ENCODE measurements at places on chromosomes 6 and 20. TPM values are rescaled to one million over a fixed set of nuclear protein-coding genes. Genes with fewer than 3 reads are reported as not detected.

DNA sequence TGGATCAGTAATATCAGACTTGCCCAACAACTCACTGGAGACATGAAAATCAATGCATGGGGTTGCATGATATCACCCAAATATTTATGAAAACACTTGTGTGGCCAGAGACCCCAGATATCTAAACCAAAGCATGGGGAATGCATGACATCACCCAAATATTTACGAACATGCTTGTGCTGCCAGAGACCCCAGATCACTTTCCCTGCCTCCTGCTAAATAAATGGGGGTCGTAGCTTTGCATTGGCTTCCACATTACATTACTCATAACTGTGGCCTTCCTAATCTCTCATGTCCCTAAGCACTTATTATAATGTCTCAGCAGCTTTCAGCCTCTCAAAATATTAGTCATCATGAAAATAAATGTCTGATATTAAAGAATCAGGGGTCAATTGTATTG, 838.0 kb upstream of the DEFB115 start:
- no peak overlapping the region for H3K27ac ChIP-seq
- DNase-seq = no peak
- no peaks in the 10 kb centered on the region for H3K36me3 ChIP-seq
- no peaks in the 10 kb centered on the region for H3K4me1 ChIP-seq
- H3K27me3 ChIP-seq = no peaks in the 10 kb centered on the region
- H3K4me3 ChIP-seq = no peak overlapping the region

GRCh38 chr6:79632580-79632979, 1.5 kb downstream of the SH3BGRL2 start:
- H3K4me3 ChIP-seq = peak overlapping the region; percentile 60
- H3K36me3 ChIP-seq = no peaks in the 10 kb centered on the region
- no peaks in the 10 kb centered on the region for H3K27me3 ChIP-seq
- H3K4me1 ChIP-seq = no peaks in the 10 kb centered on the region

DNA sequence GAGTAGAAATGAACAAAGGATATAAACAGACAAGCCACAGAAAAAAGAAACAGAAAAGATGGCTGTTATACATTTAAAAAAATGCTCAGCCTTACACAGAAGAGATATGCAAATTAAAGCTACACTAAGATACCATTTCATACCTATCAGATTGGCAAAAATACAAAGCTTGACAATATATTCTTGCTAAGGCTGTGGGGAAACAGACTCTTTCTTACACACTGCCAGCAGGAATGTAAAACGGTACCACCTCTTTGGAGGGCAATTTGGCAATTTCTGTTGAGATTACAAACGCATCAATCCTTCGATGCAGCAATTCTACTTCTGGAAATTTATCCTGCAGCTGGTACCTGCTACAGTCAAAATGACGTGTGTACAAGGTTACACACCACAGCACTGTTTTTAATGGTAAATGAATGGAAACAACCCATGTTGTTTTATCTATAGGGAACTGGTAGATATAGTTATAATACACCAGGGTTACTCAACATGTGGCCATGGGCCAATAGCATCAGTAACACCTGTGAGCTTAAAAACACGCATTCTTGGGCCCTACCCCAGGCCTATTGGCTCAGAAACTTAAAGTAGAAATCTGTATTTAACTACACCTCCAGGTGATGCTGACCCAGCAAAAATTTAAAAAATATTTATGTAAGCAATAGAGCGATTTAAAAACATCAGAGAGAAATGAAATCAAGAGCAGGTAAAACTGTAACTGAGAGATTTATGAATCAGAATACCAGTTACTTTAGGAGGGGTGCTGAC, 53.3 kb downstream of the TRAM2 start:
- H3K4me3 ChIP-seq = no peak overlapping the region
- peak overlapping the region; percentile 40 for H3K27ac ChIP-seq
- no peak for DNase-seq
- no peaks in the 10 kb centered on the region for H3K36me3 ChIP-seq
- no peaks in the 10 kb centered on the region for H3K27me3 ChIP-seq

GRCh38 chr6:111090766-111091165, 3.5 kb downstream of the SLC16A10 start:
- no peak overlapping the region for H3K27ac ChIP-seq
- peaks cover 2% of the 10 kb centered on the region for H3K4me1 ChIP-seq
- DNase-seq = no peak

DNA sequence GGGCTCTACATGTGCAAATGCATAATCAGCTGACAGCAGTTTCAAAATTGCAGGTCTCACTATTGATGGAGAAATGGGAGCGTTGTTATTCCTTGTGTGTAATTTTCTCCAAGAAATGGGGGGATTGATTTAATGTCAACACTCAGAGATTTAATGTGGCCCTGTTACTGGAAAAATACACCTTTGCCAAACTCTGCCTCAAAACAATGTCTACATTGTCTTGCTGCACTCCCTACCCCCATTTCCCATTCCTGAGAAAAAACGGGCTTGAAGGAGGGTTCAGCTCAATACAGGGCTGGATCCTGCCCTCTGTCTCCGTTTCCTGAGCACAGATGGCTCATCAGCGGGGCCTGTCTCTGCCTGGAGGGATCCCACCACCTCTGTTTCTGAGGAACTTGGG, 18.4 kb downstream of the EDN3 start:
- DNase-seq = no peak
- no peaks in the 10 kb centered on the region for H3K36me3 ChIP-seq
- peak overlapping the region; percentile 61 for H3K27ac ChIP-seq
- H3K4me1 ChIP-seq = no peaks in the 10 kb centered on the region

GRCh38 chr6:148250975-148251685, 91.5 kb upstream of the SASH1 start:
- DNase-seq = no peak
- no peak overlapping the region for H3K27ac ChIP-seq
- H3K27me3 ChIP-seq = no peaks in the 10 kb centered on the region
- H3K4me3 ChIP-seq = no peak overlapping the region

DNA sequence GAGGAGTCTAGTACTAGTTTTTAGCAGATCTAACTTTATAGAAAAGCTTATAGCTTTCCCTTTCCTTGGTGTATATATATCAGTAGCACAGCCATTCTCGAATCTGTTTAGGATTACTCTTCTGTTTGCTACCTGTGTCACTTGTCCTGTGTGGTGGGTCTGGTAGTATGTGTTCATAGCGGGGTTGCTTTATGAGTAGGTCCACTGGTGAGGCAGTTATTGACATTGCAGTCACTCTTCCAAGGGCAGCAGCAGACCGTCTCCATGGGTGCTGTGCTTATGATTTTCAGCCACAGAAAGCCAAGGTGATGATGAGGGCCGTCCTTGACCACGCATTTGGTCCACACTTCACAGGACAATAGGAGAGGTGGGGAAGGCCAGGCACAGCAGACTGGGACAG, 171.5 kb downstream of the CDKAL1 start:
- no peaks in the 10 kb centered on the region for H3K27me3 ChIP-seq
- H3K36me3 ChIP-seq = no peaks in the 10 kb centered on the region
- H3K27ac ChIP-seq = no peak overlapping the region
- no peak for DNase-seq
- H3K4me3 ChIP-seq = no peak overlapping the region
- H3K4me1 ChIP-seq = no peaks in the 10 kb centered on the region

GRCh38 chr6:30855429-30856075, 28.8 kb upstream of the DDR1 start:
- no peak overlapping the region for H3K4me3 ChIP-seq
- H3K27me3 ChIP-seq = no peaks in the 10 kb centered on the region
- no peak overlapping the region for H3K27ac ChIP-seq
- no peak for DNase-seq
- H3K4me1 ChIP-seq = no peaks in the 10 kb centered on the region

GRCh38 chr6:84739866-84740208, 24.6 kb downstream of the TBX18 start:
- no peaks in the 10 kb centered on the region for H3K4me1 ChIP-seq
- no peaks in the 10 kb centered on the region for H3K36me3 ChIP-seq
- DNase-seq = no peak
- no peaks in the 10 kb centered on the region for H3K27me3 ChIP-seq

DNA sequence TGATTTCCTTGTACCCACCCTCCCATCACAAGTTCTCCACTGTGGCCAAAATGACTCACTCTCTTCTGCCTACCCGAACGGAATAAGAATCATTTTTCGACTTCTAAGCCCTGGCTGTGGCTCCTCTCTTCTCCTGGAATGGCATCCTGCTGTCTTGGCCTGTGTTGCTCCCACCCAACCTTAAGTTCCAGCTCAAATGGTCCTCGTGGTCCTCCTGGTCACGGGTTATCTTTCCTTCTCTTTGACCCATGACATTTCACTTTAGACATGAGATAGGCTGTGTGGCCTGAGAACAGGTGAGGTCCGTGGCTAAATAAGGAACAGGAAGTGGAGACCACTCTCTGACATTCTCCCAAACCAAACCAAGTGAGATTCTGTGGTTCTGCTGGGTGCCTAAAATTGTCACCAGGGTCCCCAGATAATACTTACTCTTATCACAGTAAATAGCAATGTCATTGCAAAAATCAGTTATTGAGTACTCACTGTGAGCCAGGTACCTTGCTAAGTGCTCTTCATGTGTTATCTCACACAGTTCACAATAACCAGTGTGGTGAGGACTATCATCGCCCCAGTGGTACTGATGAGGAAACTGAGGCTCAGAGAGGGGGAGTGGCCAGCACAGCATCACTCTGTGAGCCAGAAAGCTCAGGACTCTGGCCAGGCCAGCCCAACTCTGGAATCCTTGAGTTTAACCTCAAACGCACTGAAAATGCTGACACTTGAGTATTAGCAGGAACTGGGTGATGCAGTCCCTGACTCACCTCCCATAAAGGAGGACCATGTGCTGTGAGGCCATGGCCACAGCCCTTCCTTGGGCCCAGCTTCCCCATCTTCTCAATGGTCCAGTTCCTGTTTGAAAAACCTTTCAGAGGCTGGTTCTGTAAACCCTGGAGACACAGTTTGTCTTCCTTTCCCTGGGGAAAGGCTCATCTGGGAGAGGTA, 74.8 kb upstream of the SIRPA start:
- peaks cover 18% of the 10 kb centered on the region for H3K4me1 ChIP-seq
- H3K36me3 ChIP-seq = no peaks in the 10 kb centered on the region
- H3K4me3 ChIP-seq = no peak overlapping the region
- H3K27ac ChIP-seq = peak overlapping the region; percentile 94
- H3K27me3 ChIP-seq = no peaks in the 10 kb centered on the region

DNA sequence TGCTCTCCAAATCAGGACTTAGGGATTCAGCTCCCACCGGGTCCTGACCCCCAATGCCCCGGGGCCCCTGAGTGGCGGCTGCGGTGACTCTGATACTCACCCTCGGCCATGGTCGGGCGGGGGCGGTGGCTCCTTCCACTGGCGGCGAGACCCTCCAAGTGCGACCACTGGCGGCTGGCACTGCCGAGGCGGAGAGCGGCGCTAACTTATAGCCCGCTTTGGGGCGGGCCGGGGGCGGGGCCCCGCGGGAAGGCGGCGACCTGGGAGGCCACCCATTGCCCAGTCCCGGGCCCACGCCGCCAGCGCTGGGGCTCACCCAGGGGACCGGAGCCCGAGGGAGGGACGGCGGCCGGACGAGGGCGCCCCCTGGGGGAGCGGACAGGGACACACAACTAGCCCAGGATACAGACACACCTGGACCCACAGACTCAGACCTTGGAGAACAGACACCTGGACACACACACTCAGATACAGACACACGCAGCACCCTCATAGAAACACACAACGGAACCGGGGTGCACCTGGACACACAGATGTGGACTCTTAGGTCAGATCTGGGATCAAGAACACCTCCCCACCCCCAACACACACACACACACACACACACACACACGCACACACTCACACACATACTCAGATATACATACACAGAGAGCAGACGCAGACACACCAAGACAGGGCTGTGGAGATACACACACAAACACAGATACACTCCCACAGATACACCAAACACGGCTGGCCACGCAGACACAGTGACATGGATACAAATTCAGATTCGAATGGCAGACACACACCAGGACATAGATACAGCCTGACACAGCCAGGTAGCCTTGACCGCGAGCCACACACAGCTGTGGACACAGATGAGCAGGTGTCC, at the start of gene TGM2:
TGM2 (minus strand) TSS at position 182 of the 877 bp plus-strand sequence; CDS start at position 110, 72 bp downstream.
- H3K4me1 ChIP-seq = no peaks in the 10 kb centered on the region
- H3K36me3 ChIP-seq = no peaks in the 10 kb centered on the region
- peak within 1 kb of the TSS; percentile 60 for H3K4me3 ChIP-seq
- DNase-seq = no peak

DNA sequence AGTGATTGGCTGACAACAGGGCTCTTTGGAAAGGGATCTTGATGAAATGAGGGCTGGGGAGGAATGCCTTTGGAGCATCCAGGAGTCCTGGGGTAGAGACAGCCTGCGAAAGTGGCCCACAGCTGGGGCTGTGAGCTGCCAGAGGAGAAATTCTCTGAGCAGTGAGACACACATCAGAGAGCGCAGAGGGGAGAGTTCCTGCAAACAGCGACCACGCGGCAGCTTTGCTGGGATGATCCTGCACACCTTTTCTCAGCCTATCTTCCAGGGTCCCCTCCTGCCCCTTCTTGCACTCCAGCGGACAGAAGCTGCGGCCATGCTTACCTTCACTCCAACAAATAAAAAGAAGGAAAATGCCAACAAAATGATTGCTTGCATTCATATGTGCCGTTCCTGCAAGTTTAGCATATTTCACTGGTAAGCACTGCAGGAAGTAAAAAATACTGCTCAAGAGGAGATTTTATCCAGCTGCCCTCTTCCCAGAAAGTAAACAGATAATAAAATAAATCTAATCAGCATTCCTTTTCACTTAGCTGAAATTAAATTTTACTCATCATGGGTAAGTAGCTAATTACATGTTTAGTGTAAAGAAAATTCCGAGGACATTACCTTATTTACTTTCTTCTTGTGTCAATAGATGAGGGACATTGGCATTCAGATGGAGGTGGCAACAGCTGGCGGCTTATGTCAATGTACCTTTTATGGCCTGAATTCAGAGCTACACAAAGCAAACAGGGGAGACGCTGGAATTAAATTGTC, 339.9 kb upstream of the ARID1B start:
- no peaks in the 10 kb centered on the region for H3K4me1 ChIP-seq
- DNase-seq = no peak
- no peaks in the 10 kb centered on the region for H3K27me3 ChIP-seq
- no peak overlapping the region for H3K27ac ChIP-seq
- no peaks in the 10 kb centered on the region for H3K36me3 ChIP-seq
- H3K4me3 ChIP-seq = no peak overlapping the region

Gene SOX12
- total RNA-seq = 3.3 TPM

Gene HLA-DQA1
- total RNA-seq = 19.2 TPM

Gene PROKR2
- total RNA-seq = not detected

Measured in breast epithelium (tissue), 4 donors.